ENCODE measurements at places on chromosomes 5 and 9. TPM values are rescaled to one million over a fixed set of nuclear protein-coding genes. Genes with fewer than 3 reads are reported as not detected.

The ZDHHC11B gene
- total RNA-seq = 1.4 TPM

The CDC20B gene
- total RNA-seq = not detected

The FOXD4L6 gene
- total RNA-seq = not detected

The BTNL8 gene
- total RNA-seq = not detected

The ZNF879 gene
- total RNA-seq = 2.7 TPM

The PCDHGC4 gene
- not detected for total RNA-seq

The PRDM9 gene
- not detected for total RNA-seq

The GRK6 gene
- total RNA-seq = 104 TPM

The ASS1 gene
- 0.91 TPM for total RNA-seq

The SUSD3 gene
- total RNA-seq = 81.9 TPM

The FRMD3 gene
- total RNA-seq = 0.64 TPM

The TRPM3 gene
- 0.02 TPM for total RNA-seq

The NUTM2F gene
- total RNA-seq = not detected

The SPATA9 gene
- total RNA-seq = not detected

The CDKN2B-AS1 gene
- total RNA-seq = not detected

The DMRT2 gene
- total RNA-seq = not detected

The PTGES gene
- 0.41 TPM for total RNA-seq

The DHX29 gene
- total RNA-seq = 10.8 TPM

The ITK gene
- 308 TPM for total RNA-seq

The CDKN2AIPNL gene
- 37.7 TPM for total RNA-seq

The MAMDC2 gene
- total RNA-seq = not detected

The BRD8 gene
- total RNA-seq = 209 TPM

The ATG12 gene
- 59.0 TPM for total RNA-seq

All from activated naive CD4-positive, alpha-beta T cell treated with anti-CD3 and anti-CD28 coated beads, Interleukin-2, amount 50 U/mL, for 72 hours (primary cell).